Amniotic stem cell (primary cell): ENCODE measurements at places on chromosomes 11 and 22.

GRCh38 chr11:131423688-131424087 lies 53.3 kb downstream of the NTM start:
- DNase-seq = no peak

DNA sequence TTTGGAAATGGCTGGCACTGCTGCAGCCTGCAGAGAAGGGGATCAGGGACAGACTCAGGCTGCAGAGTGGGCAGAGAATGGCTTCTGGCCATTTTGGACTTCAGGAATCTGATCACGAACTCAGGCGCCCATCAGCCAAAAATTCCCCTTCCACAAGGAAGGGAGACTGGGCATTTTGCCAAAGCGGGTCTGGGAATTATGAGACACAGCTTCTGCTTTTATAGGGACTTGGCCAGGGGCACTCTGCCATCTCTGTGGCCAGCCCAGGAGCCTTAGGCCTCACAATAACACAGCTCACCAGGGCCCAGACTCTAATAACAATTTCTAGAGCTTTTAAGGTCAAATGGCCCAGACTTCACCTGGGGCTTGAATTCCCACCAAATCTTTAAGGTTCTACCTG lies 74.7 kb downstream of the CHST1 start:
- no peak for DNase-seq

DNA sequence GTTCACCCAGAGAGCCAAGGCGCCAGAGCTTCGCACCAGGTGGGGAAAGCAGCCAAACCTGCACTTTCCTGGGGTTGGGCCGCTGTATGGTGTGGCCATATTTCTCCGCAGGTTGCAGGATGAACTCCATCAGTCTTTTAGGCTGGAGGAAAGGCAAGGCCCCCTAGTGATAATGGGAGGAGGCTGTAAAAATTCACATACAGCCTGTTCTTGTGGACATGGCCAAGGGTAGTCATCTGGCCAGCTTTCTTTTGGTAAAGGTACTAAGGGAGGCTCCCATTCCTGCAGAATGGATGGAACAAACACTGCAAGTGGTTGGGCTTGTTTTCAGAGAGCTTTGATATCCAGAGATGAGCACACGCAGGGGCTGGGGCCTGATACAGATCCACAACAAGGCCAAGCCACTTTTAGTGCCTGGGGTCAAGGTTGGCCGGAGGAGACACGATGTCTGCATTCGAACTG lies 29.6 kb downstream of the C22orf31 start:
- DNase-seq = no peak

DNA sequence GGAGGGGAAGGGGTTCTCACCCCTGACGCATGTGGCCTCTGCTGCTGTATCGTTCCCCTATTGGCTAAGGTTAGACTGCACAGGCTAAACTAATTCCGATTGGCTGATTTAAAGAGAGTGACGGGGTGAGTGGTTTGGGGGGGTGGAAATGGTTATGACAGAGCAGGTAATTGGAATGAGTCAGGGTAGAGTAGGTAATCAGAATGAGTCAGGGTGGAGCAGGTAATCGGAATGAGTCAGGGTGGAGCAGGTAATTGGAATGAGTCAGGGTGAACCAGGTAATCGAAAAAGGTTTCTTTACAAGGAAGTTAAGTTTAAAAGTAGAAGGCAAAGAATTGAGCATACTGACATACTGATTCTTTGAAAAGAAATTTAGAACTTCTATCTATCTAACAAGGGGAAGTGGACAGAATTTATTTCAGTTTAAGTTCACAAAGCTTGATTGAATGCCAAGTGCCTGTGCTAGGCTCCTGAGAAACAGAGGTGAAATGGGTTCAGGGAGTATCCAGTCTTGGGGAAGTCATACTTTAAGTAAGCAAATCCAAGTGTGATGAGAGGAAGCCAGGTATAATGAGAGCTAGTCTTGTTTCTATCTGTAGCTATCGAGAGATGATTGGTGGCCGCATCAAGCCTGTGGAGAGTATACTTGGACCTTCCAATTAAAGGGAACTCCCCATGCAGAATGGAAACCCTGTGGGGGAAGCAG lies 58.0 kb downstream of the C11orf91 start:
- DNase-seq = no peak

DNA sequence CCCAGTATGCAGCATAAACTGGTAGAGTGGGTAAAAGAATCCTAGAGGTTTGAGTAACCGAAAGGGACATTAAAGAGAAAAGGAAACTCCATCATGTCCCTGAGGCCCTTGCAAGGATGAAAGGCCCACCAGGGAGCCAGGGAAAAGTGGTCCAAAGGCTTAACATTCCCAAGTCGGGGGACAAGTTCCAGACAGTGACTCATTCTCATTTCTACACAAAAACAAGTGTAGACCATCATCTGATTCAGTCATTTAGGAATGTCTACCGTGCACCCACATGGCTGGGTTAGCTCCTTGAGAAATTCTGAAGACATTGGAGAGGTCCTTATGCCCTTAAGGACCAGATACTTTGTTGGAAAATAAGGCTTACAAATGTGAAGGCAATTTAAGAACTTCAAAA lies 4.8 kb upstream of the NOX4 start:
- DNase-seq = peak; percentile 20

- DNase-seq = peak; percentile 20
Measured at GRCh38 chr22:40024201-40025061, 29.7 kb downstream of the FAM83F start.

GRCh38 chr22:19085233-19085718 lies 36.9 kb downstream of the DGCR2 start:
- peak; percentile 34 for DNase-seq

DNA sequence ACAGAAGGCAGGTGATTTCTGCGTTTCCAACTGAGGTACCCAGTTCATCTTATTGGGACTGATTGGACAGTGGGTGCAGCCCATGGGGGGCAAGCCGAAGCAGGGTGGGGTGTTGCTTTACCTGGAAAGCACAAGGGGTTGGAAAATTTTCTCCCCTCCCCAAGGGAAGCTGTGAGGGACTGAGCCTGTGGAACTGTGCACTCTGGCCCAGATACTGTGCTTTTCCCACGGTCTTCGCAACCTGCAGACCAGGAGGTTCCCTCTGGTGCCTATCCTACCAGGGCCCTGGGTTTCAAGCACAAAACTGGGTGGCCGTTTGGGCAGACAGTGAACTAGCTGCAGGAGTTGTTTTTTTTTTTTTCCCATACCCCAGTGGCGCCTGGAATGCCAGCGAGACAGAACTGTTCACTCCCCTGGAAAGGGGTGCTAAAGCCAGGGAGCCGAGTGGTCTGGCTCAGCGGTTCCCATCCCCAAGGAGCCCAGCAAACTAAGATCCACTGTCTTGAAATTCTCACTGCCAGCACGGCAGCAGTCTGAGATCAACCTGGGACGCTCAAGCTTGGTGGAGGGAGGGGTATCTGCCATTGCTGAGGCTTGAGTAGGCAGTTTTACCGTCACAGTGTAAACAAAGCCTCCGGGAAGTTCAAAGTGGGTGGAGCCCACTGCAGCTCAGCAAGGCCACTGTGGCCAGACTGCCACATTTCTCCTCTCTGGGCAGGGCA lies 97.2 kb downstream of the JRKL start:
- peak; percentile 4 for DNase-seq

- DNase-seq = no peak
Measured at GRCh38 chr22:39212721-39213376, 31.9 kb downstream of the PDGFB start.

GRCh38 chr11:16800382-16800781 lies 61.9 kb downstream of the C11orf58 start:
- DNase-seq = no peak

DNA sequence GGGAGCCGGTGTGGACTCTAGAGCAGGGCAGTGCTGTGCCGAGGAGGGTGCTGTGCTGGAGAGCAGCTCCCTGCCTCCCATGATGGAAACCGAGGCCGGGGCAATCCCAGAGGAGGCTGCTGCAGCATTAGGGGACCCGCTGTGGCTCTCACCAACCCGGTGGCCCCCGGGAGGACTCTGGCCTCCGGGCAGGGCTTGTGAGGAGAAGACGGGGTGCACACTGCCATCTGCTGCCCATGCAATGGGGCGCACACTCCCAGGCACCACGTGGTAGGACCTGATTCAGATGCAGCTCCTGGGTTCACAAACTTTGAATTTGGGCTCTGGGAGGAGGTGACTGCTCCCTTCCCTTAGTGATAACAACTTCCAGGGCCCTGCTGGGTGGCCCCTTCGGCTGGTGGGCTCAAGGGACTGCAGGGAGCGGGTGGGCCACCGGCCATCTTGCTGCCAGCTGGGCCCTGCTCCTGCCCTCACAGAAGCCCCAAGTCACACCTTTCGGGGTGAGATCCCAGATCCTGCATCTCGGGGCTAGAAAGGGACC lies 93.8 kb upstream of the FGF3 start:
- DNase-seq = no peak

DNA sequence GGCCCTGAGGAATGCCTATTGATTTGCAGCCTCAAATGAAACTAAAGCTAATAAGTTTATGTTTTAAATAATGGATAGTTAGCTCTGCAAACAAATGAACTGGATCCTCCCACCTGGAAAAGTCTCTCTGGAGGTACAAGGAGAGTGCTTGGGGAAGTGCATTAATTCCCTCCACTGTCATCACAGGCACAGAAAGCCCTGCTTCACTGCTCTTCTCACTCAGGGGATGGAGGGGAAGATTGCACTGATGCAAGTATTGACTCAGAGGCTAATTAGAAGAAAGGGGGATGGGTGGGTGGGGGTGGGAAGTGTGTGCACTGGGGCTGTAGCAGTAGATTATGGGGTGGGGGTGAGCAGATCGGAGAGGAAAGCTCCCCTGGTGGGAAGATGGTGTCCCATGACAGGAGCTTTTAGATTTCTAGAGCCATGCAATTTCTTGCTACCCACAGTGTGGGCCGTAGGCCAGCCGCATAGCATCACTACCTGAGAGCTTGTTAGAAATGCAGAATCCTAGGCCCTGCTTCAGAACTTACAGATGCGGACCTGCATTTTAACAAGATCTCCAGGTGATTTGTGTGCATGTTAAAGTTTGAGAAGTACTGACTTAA lies 163.9 kb downstream of the HIPK3 start:
- DNase-seq = no peak

- no peak for DNase-seq
Measured at GRCh38 chr11:61794579-61794978, 1.9 kb downstream of the FEN1 start.

GRCh38 chr11:77753230-77753629 lies 67.3 kb downstream of the RSF1 start:
- no peak for DNase-seq

DNA sequence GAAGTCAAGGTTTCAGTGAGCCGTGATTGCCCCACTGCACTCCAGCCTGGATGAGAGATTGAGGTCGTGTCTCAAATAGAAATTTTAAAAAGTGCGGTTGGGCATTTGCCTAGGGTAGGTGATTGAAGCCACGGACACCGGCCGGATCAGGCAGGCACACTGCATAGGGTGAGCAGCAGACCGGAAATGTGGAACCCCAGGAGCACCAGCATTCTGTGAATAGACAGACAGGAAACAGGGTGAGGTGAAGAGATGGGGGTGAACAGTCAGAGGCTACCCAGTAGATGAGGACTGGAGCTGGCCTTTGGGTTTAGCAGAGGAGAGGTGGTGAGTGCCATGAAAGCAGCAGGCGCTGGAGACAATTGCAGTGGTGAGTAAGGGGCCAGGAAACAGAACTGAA lies 43.5 kb downstream of the PPFIA1 start:
- no peak for DNase-seq

DNA sequence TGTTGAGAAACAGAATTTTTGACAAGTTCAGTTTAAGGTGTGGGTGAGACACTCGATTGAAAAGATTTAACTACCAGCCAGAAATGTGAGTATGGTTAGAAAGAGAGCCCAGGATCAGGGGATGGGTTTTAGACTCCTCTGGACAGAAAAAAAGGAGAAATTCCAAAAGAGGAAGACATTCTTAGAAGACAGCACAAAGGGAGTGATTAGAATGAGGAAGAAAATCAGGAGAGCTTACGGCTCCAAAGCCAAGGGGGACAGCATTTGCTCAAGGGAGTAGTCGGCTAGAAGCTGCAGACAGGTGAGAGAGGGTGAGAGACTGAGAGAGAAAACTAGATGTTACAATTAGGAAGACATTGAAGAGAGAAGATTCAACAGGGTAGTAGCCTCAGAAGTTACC lies 166.1 kb downstream of the ADAMTS15 start:
- DNase-seq = no peak

DNA sequence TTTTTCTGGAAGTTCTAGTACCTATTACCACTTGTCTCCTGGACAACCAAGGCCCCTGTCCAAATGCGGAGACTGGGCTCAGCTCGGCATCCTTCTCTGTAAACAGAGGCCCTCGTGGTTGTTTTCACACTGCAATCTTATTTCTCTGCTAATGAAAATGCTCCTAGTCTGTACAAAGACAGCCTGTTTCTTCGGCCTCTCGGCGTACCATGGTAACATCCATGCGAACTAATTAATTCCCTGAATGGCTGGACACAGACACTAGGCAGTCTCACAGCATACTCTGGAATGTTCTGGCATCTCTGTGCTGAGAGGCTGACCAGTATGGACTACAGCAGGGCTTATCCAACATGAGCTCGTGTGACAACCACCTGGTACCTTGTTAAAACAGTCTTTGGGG lies 5.7 kb downstream of the POLR3H start:
- no peak for DNase-seq

DNA sequence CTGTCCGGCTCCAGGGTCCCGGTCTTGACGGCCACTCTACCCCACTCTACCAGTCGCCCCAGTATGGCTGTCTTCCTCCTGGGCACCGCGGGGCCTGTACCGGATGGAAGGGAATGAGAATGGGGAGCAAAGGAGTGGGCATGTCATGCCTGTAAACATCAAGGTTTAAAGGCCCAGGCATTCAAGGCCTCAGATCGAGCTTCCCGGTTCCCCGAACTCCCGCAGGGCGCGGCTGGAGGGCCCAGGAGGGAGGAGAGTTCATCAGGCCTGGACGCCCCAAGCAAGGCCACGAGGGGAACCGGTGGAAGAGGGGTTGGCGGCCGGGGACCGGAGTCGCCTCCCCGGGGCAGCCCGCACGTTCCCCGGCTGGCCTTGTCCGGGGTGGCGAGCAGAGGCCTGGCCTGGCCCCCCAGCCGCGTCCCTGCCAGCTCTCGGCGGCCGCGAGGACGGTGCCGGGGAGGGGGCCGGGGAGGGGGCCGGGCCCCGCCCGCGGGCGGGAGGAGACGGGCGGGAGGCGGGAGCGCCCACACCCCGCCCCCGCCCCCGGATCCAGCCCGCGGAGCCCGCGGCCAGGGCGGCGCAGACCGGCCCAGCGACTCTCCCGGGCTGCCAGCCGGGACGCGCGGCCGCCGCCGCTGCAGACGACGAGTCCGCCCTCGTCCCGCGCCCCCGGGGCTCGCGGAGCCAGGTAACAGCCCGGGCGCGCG lies at the start of gene CDC42EP1:
TSS of gene CDC42EP1 (plus strand) at position 580 of the 707 bp plus-strand sequence. CDS start 5,870 bp downstream, outside the sequence.
- no peak for DNase-seq

- DNase-seq = no peak
Measured at GRCh38 chr11:94803491-94803890, 35.3 kb downstream of the AMOTL1 start.

DNA sequence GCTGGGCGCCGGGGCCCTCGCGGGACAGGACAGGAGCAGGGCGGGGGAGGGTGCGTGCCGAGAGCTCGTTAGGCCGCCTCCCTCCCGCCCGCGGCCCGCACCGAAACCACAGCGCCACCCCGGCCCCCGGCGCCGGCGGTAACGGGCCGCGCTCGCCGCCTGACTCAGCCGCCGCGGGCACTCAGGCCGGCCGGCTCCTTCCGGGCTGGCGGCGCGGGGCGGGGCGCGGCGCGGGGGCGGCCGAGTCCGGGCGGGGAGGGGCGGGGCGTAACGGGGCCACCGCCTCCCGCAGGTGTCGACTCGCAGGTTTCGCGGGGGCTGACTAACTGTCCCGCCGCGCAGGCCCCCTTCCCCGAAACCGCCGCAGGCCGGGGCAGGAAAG lies at the start of gene AP5B1:
TSS of gene AP5B1 (minus strand) at position 207 of the 382 bp plus-strand sequence. CDS start 385 bp downstream, outside the sequence.
- DNase-seq = peak; percentile 44
